ENCODE measurements at places on chromosomes 2 and 18.
A peak's percentile ranks its signal among the peaks of the same experiment; 100 is the strongest.

DNA sequence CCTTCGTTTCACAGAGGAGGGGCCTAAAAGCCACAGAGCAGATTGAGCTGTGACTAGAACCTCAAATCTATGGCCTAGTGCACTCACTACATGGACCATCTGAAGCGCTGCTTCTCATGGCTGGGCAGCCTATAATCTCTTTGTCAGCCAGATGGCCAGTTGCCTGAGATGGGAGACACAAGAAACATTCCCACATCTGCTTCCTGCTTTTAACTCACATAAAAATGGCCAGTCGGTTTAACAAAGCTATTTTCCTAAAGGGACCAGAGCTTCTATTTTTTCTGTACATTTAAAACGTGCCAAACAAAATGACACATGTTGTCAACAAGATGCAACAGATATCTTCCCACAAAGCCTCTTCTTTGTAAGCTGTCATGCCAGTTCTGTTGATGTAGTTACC lies 173.8 kb downstream of the GFPT1 start:
- no peak overlapping the region for H3K27ac ChIP-seq
- H3K27me3 ChIP-seq, result no peaks in the 10 kb centered on the region
- peaks cover 3% of the 10 kb centered on the region for H3K36me3 ChIP-seq
- H3K4me3 ChIP-seq, result no peak overlapping the region
- H3K4me1 ChIP-seq, result no peaks in the 10 kb centered on the region
- DNase-seq, result no peak

GRCh38 chr2:181354626-181355025 lies 102.6 kb upstream of the ITGA4 start:
- no peaks in the 10 kb centered on the region for H3K4me1 ChIP-seq
- H3K4me3 ChIP-seq, result no peak overlapping the region
- H3K27ac ChIP-seq, result no peak overlapping the region

DNA sequence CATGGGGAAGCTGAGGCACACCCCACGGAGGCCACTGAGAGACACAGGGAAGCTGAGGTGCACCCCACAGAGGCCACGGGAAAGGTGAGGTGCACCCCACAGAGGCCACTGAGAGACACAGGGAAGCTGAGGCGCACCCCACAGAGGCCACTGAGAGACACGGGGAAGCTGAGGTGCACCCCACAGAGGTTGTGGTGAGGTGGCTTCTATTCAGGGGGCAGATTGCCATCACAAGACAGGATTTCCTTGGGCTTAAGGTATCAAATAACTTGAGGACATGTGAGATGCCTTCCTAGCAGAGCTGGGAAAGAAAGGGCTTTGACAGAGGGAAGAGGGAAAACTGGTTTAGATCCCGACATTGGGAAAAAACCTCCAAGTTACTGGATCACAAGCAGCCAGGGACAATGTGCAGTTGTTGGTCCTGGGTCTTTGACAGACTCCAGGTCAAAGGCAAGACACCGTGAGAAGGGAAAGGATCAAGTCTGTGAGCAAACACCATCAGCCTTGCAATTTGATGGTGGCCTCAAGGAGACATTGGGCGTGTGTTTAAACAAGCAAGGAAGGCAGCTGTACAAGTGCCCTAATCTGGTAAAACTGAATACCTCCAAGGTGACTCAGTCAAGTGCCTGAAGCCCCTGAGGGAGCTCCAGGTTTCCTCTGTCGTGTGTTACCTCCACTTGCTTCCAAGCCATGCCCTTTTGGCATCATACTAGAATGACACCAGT lies 133.2 kb upstream of the EPAS1 start:
- H3K36me3 ChIP-seq, result no peaks in the 10 kb centered on the region
- H3K27ac ChIP-seq, result no peak overlapping the region
- no peak overlapping the region for H3K4me3 ChIP-seq
- peaks cover 15% of the 10 kb centered on the region for H3K4me1 ChIP-seq

GRCh38 chr2:233974530-233975071 lies 57.4 kb downstream of the TRPM8 start:
- no peak for DNase-seq
- peaks cover 10% of the 10 kb centered on the region for H3K27me3 ChIP-seq
- peaks cover 12% of the 10 kb centered on the region for H3K36me3 ChIP-seq
- peaks cover 12% of the 10 kb centered on the region for H3K4me1 ChIP-seq

GRCh38 chr2:100818606-100819369 lies 1.2 kb upstream of the NPAS2 start:
- H3K4me1 ChIP-seq, result peaks cover 38% of the 10 kb centered on the region
- H3K27me3 ChIP-seq, result peaks cover 76% of the 10 kb centered on the region
- peak; percentile 73 for DNase-seq
- H3K27ac ChIP-seq, result no peak overlapping the region
- H3K36me3 ChIP-seq, result no peaks in the 10 kb centered on the region
- peak overlapping the region; percentile 72 for H3K4me3 ChIP-seq

DNA sequence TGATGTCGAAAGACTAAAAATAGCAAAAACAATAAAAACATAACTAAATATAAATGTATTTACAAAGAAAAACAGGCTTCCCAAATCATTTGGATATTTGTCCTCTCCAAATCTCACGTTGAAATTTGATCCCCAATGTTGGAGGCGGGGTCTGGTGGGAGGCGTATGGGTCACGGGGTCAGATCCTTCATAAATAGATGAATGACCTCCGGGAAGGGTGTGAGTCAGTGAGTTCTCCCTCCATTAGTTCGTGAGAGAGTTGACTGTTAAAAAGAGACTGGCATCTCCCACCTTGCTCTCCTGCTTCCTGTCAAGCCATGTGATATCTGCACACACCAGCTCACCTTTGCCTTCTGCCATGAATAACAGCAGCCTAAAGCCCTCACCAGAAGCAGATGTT lies 703.0 kb downstream of the TMEM182 start:
- H3K4me1 ChIP-seq, result peaks cover 7% of the 10 kb centered on the region
- no peaks in the 10 kb centered on the region for H3K36me3 ChIP-seq
- no peak overlapping the region for H3K27ac ChIP-seq
- H3K4me3 ChIP-seq, result no peak overlapping the region
- DNase-seq, result no peak

DNA sequence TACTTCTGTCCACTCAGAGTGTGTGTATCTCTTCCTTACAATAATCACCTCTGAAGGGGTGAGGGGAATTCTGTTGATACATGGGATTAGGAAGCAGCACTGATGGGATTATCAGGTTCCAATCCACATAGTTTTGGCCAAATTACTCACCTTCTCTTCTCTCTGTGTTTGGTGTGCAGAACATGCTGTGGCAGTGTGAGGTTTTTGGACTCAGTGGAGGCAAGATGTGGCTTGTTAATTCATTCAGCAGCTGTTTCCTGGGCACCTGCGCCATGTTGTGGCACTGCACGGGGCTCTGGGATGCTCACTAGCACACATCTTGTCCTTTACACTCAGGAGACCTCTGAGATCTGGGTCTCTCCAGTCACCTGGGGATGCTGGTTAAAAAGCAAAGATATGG lies 350.3 kb upstream of the HS6ST1 start:
- no peak overlapping the region for H3K4me3 ChIP-seq
- no peak for DNase-seq
- no peak overlapping the region for H3K27ac ChIP-seq
- H3K36me3 ChIP-seq, result peaks cover 17% of the 10 kb centered on the region
- peaks cover 11% of the 10 kb centered on the region for H3K4me1 ChIP-seq
- H3K27me3 ChIP-seq, result no peaks in the 10 kb centered on the region

DNA sequence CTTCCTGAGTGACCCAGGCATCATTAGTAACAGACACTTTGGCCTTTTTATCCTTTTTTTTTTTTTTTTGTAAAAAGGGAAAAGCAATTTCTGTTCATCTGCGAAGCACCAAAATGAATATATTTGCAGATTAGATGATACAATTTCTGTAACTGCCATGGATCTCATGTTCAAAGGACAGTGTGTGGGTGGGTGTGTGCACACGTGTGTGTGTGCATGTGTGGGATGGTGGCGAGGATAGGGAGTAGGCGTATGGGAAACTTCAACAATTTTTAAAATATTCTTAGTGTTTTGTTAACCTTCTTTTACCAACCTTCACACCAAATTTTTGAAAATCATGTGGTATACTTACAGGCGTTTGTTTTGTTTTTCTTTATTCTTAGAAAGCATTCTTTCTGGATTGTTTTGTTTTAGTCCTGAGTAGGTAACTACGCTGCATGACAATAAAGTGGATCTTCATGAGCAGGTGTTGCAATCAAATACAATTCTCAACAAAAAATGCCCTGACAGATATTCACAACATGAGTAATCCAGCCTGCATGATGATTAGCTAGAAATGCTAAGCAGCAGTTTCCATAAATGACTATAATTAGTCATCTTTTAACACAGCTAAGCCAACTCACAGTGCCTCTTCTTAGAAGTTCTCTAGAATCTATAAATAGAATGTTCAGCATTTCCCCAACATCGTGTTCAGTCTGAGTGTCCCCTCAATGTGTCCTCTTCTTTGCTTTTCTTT lies 53.5 kb upstream of the RMDN2 start:
- H3K36me3 ChIP-seq, result no peaks in the 10 kb centered on the region
- H3K27me3 ChIP-seq, result peaks cover 8% of the 10 kb centered on the region
- H3K27ac ChIP-seq, result no peak overlapping the region
- H3K4me3 ChIP-seq, result no peak overlapping the region
- H3K4me1 ChIP-seq, result peaks cover 50% of the 10 kb centered on the region

DNA sequence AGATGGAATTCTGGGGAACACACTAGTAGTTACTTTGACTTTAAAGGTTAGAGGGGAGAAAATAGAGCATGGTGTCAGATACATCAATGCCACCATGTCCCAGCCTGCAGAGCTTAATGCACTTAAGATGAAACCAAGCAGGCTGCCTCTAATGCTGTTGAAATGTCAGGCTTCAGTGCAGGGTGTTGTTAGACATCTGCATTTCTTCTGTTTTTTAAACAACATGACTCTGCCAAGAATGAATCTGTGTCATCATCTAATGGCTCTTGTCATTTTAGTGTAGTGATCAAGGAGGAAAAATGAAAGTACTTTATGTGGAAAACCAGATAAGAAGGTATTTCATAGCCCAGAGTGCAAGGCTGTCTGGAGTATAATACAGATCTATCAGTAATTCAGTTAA lies 29.9 kb downstream of the LYPD1 start:
- H3K36me3 ChIP-seq, result no peaks in the 10 kb centered on the region
- H3K27ac ChIP-seq, result no peak overlapping the region
- DNase-seq, result no peak
- peaks cover 20% of the 10 kb centered on the region for H3K4me1 ChIP-seq
- H3K27me3 ChIP-seq, result no peaks in the 10 kb centered on the region

GRCh38 chr18:71075147-71075546 lies 786.3 kb downstream of the SOCS6 start:
- no peak overlapping the region for H3K4me3 ChIP-seq
- peaks cover 61% of the 10 kb centered on the region for H3K36me3 ChIP-seq
- H3K27ac ChIP-seq, result no peak overlapping the region
- H3K4me1 ChIP-seq, result no peaks in the 10 kb centered on the region

DNA sequence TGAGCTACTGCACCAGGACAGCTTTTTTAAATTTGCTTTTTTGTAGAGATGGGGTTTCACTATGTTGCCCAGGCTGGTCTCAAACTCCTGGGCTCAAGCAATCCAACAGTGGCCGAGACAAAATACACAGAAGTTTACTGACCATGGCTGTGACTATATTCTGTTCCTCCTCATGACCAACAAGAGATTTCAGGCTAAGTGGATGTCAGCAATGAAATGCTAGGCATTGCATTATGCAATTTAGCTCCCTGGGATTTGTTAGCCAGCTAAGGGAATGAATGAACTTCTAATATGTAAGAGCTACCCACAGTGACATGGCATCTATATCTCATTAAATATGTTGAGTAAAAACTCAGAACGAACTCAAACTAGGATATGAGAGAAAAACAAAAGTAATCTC lies 81.9 kb upstream of the MBOAT2 start:
- no peak overlapping the region for H3K27ac ChIP-seq
- H3K27me3 ChIP-seq, result peaks cover 3% of the 10 kb centered on the region
- H3K4me1 ChIP-seq, result peaks cover 7% of the 10 kb centered on the region
- H3K4me3 ChIP-seq, result no peak overlapping the region
- peaks cover 15% of the 10 kb centered on the region for H3K36me3 ChIP-seq

DNA sequence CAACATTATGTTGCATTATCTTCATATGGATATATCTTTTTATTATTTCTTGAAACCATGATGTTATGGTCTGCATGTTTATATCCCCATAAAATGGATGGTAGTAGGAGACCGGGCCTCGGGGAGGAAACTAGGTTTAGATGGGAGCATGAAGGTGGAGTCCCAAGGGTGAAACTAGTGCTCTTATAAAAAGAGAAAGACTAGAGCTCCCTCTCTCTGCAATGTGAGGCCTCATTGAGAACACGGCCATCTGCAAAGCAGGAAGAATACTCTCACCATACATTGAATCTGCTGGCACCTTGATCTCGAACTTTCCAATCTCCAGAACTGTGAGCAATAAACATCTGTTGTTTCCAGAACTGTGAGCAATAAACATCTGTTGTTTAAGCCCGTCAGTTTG lies 64.0 kb downstream of the NXPH2 start:
- no peaks in the 10 kb centered on the region for H3K36me3 ChIP-seq
- no peak overlapping the region for H3K4me3 ChIP-seq
- peaks cover 14% of the 10 kb centered on the region for H3K4me1 ChIP-seq
- DNase-seq, result no peak

GRCh38 chr2:33210626-33211025 lies 263.9 kb downstream of the LTBP1 start:
- peaks cover 11% of the 10 kb centered on the region for H3K4me1 ChIP-seq
- H3K4me3 ChIP-seq, result no peak overlapping the region
- peak overlapping the region; percentile 3 for H3K27ac ChIP-seq
- no peaks in the 10 kb centered on the region for H3K36me3 ChIP-seq

DNA sequence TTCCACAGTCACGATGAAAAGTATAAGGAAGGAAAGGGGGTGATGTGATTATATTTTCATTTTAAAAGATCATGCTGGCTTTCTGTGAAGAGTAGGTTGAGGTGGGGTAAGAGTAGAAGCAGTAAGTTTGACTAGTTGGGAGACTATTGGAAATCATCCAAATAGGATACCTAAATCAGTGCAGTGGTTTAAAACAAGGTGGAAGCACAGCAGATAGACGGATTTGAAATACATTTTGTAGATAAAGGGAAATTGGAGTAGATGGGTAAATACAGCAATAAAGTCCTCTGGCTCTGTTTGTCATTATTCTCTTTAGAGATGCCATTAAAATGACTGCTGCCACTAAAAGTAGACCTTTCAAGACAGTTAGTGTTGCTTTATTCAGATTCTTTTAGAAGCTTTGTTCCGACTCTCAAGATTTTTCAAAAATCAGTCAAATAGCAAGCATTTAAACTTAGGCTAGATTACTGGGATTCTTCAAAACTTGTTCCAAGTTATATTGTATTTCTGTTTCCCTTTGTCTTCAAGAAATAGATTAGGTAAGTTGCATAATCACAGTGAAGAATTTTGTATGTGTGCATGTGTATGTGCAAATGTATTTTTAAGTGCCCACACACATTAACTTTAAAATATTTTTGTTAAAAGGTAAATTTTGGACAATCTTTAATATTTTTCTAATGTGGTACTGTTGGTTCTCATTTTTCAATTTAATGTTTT lies 61.7 kb upstream of the DTNA start:
- DNase-seq, result no peak
- H3K4me3 ChIP-seq, result no peak overlapping the region
- no peaks in the 10 kb centered on the region for H3K36me3 ChIP-seq
- H3K4me1 ChIP-seq, result peaks cover 45% of the 10 kb centered on the region

- no peaks in the 10 kb centered on the region for H3K27me3 ChIP-seq
- DNase-seq, result no peak
- H3K4me3 ChIP-seq, result no peak overlapping the region
- H3K36me3 ChIP-seq, result peaks cover 2% of the 10 kb centered on the region
Observed at GRCh38 chr18:11177382-11177781, 28.0 kb upstream of the PIEZO2 start.

GRCh38 chr2:106816974-106817373 lies 69.0 kb downstream of the ST6GAL2 start:
- no peaks in the 10 kb centered on the region for H3K4me1 ChIP-seq
- H3K4me3 ChIP-seq, result no peak overlapping the region
- no peak overlapping the region for H3K27ac ChIP-seq
- DNase-seq, result no peak

GRCh38 chr2:103789381-103790095 lies 1027.7 kb downstream of the TMEM182 start:
- H3K4me3 ChIP-seq, result no peak overlapping the region
- H3K27ac ChIP-seq, result no peak overlapping the region
- peak; percentile 46 for DNase-seq
- H3K4me1 ChIP-seq, result peaks cover 32% of the 10 kb centered on the region

Data from WTC11 (cell line).